ENCODE measurements at places on chromosomes 3 and 15.

DNA sequence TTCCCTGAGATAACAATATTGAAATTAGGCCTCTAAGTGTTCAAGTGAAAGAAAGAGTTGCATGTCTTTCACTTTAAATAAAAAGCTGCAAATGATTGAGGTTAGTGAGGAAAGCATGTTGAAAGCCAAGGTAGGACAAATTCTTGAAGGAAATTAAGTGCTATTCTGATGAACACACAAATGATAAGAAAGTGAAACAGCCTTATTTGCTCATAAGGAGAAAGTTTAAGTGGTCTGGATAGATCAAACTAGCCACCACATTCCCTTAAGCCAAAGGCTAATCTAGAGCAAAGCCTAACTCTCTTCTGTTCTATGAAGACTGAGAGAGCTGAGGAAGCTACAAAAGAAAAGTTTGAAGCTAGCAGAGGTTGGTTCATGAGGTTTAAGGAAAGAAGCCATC, 36.1 kb downstream of the CRTC3 start:
- no peak for DNase-seq

DNA sequence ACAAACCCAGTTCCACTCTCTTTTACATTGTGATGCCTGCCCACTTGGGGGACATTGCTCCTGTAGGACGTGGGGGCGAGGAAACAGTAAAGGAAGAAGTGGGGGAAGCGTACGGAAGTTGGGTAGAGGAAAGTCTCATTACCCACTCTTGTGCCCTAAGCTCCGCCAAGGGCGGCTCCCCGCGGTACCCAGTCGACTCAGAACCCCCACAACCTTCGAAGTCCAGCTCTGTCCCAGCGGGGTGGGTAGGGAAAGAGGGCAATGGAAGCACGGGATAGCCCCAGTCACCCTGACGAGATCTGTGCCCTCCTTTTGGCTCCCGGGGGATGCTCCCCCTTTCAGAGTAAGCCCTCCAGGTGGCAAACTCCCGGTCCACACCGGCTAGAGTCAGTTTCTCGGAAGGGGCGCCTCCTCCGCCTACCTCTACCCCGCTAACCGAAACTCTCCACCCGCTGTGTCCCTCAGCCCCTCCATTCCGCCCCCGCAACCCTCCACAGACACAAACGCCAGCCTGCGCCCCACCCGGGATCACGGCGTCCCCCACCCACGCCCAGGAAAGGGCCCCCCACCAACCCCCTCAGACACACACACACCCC, 527 bp downstream of the CSNK1G1 start:
- DNase-seq = peak; percentile 30

DNA sequence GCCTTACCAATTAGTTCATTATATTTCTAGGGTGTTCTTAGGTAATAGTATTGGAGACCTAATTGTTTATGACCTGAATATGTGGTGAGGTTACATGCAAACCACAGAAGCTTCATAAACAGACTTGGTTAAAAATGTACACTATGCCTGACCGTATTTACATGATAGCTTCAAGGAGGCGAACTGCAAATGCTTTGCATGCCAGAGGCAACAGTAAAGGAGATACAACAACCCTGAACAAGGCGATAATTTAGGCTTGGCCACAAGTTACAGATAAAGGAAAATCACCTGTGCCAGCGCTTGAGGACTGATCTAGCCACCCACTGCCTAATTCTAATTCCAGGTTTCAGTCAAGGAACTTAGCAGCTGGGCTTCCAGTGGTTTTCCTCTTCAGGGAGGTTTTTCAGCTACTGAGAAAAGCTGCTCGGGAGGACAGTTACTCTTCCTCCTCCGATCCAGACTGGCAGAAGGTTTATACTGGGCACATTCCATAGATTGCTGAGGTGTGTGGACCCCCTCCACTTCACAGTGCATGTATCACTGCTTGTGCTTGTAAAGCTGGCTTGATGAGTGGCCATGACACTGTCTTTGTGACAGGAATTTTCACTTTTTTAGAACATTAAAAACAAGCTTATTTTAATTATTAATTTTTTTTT, 95.6 kb downstream of the DHX36 start:
- no peak for DNase-seq

- no peak for DNase-seq
Observed at GRCh38 chr15:62868507-62868906, 174.0 kb upstream of the TPM1 start.

DNA sequence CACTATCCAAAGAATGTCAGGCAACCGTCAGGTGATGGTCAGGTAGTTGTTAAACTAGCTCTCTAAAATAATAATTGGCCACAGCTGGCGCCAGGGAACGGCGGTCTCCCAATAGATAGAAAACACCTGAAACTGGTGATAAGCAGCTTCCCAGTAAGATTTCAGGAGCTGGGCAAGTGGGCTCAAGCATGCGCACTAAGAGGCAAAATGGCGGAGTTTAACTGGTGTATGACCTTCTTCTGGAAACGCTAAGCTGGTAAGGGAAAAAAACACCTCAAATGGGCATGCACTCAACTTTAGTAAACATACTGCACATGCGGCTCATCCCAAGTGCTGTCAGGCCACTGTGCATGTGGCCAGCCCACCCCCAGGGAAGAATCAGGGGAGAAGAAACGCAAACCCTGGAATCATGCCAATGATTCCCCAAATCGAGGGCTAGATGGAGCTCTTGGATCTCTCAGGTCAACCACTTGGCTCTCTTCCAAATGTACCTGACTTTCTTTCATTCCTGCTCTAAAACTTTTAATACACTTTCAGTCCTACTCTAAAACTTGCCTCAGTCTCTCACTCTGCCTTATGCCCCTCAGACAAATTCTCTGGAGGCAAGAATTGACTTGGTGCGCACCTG, 195.0 kb downstream of the ZNF621 start:
- DNase-seq = no peak

- DNase-seq = no peak
Observed at GRCh38 chr15:101001796-101002195, 82.6 kb downstream of the LRRK1 start.
